ENCODE measurements at places on chromosomes 5 and 9.

- DNase-seq: peak; percentile 7
Measured at GRCh38 chr5:131720714-131721113, 76.1 kb downstream of the FNIP1 start.

GRCh38 chr5:15983392-15983791 lies 196.2 kb downstream of the MARCHF11 start:
- no peak for DNase-seq

DNA sequence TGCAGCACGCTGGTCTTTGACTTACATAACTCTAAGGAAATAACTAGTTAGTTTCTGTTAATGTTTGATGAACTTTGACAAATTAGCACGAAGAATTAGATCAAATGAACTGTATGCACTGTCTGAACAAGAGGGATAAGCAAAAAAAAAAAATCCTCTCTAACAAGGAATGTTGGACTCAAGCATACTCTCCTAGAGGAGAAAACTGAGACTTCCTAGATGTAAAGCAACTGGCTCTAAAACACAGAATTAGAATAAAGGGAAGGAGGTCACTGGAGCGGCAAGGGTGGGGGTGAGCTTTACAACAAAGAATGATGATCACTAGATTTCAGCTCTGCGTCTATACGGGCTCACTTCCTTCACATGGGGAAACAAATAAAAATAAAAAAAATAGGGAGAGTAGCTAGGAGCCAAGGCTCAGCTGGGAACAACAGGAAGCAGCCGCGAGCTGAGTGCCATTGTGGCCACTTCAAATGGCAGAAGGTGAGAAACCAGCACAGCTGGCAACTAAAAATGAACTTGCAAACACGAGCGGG lies 48.7 kb upstream of the CEMIP2 start:
- no peak for DNase-seq

- DNase-seq: no peak
Measured at GRCh38 chr5:69493396-69494133, 975 bp downstream of the OCLN start.

DNA sequence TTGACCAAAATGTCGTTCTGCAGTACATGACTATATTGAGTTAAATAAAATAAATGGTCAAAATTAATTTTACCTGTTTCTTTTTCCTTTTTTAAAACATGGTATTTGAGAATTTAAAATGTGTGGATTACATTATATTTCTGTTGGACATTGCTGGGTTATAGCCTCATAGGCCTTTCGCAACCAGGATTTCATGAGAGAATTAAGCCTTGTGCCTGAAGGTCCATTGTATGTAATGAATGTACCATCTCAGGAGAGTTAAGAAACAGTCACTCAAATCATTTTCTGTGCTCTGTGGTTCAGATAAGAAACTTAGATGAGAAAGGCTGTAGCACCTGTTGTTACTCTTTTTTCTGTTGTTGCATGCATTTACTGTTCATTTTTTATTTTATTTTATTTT lies 103.5 kb downstream of the ANGPTL2 start:
- peak; percentile 24 for DNase-seq

DNA sequence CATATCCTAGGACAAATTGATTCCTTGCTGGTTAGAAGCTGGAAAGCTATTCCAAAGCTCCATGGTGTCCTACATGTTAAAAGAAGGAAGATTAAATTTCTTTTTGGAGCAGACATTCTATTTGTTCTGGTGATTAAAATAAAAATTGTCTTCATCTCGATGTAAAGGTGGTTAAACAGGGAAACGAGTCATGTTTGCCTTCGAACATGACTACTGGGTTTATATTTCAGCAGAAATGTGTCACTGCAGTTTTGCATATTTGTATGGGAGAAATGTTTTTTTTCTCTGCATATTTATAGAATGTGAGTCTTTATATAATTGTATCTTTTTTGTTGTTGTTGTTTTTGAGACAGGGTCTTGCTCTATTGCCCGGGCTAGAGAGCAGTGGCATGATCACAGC lies 36.4 kb downstream of the ADAMTS12 start:
- no peak for DNase-seq

- no peak for DNase-seq
Measured at GRCh38 chr9:134650431-134651190, 9.0 kb downstream of the COL5A1 start.

- no peak for DNase-seq
Measured at GRCh38 chr9:18911714-18912342, 121.2 kb downstream of the SAXO1 start.

- DNase-seq: no peak
Measured at GRCh38 chr5:58452566-58453258, 7.2 kb downstream of the PLK2 start.

GRCh38 chr5:116885825-116886224 lies 311.2 kb upstream of the SEMA6A start:
- DNase-seq: no peak

GRCh38 chr5:38515646-38516045 lies 40.8 kb downstream of the LIFR start:
- DNase-seq: peak; percentile 29

GRCh38 chr9:8802242-8802641 lies 1002.7 kb upstream of the DMAC1 start:
- DNase-seq: no peak

- DNase-seq: peak; percentile 76
Measured at GRCh38 chr5:123036391-123037103, at the start of gene PPIC. TSS of gene PPIC (minus strand) at chr5:123036725. CDS start at chr5:123036625, 100 bp downstream.

- DNase-seq: no peak
Measured at GRCh38 chr9:77304543-77304942, 127.2 kb downstream of the VPS13A start.

- peak; percentile 19 for DNase-seq
Measured at GRCh38 chr5:169591636-169592035, 8.1 kb downstream of the SPDL1 start.

- no peak for DNase-seq
Measured at GRCh38 chr9:135818718-135819475, 88.4 kb downstream of the CAMSAP1 start.

DNA sequence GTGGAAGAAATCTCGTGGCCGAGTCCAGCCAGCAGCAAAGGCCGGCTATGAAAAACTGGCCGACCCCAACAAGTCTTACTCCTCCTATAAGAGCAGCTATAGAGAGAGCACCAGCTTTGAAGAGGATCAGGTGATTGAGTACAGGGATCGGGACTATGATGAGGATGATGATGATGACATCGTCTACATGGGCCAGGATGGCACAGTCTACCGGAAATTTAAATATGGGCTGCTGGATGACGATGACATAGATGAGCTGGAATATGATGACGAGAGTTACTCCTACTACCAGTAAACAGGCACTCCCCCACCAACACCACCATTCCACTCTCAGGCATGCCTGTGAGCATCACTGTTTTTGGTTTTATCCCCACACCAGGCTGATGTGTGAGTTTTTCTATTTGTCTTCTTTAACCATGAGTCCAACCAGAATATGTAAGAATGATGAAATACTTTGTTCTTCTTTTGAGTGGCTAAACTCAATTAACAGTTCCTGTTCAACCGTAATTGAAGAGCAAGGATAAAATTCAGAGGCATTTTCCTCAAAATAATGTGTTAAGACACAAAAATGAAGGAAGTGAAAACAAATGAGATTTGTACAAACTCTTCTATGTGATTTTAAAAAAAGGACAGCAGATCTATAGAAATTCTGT lies 35.5 kb downstream of the RFK start:
- DNase-seq: no peak

DNA sequence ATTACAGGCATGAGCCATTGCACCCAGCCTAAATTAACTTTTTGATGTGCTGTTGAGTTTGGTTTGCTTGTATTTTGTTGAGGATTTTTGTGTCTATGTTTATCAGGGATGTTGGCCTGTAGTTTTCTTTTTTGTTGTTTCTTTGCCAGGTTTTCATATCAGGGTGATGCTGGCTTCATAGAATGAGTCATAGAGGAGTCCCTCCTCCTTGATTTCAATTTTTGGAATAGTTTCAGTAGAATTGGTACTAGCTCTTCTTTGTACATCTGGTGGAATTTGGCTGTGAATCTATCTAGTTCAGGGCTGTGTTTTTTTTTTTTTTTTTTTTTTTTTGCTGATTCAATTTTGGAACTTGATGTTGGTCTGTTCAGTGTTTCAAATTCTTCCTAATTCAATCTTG lies 1164.3 kb upstream of the DMAC1 start:
- peak; percentile 25 for DNase-seq

GRCh38 chr9:33011831-33012230 lies 10.4 kb upstream of the APTX start:
- DNase-seq: no peak

GRCh38 chr9:114555696-114556095 lies 31.9 kb upstream of the ATP6V1G1 start:
- DNase-seq: no peak

- DNase-seq: peak; percentile 83
Measured at GRCh38 chr9:78692871-78693270, 395.9 kb downstream of the PSAT1 start.

GRCh38 chr5:172294831-172295230 lies 11.3 kb upstream of the UBTD2 start:
- DNase-seq: no peak

- DNase-seq: peak; percentile 34
Measured at GRCh38 chr9:105280691-105281090, 36.2 kb downstream of the SLC44A1 start.

GRCh38 chr5:34717426-34718327 lies 61.5 kb downstream of the RAI14 start:
- DNase-seq: peak; percentile 99

- DNase-seq: no peak
Measured at GRCh38 chr5:98825582-98826375, 52.3 kb downstream of the RGMB start.

- peak; percentile 56 for DNase-seq
Measured at GRCh38 chr9:91421971-91422757, 1.5 kb downstream of the NFIL3 start.

DNA sequence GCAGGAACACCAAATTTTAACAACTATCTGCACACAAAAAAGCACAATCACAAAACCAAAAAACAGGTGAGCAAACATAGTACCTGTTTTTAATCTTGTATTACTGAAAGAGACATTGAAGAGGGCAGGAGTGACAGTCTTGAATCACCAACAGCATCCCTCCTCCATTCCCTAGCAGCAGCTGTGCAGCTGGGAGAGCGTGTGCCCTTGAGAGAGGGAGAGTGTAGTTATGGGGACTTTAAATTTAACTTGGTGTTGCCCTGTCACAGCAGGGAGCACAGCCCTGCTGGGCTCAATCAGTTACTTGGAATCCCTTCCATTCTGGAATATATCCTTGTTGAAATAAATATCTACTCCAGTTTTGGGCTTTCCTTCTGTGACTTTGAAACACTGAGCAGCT lies 1938.7 kb upstream of the NUDT12 start:
- DNase-seq: no peak

- DNase-seq: no peak
Measured at GRCh38 chr5:76099756-76100155, 16.6 kb downstream of the SV2C start.

DNA sequence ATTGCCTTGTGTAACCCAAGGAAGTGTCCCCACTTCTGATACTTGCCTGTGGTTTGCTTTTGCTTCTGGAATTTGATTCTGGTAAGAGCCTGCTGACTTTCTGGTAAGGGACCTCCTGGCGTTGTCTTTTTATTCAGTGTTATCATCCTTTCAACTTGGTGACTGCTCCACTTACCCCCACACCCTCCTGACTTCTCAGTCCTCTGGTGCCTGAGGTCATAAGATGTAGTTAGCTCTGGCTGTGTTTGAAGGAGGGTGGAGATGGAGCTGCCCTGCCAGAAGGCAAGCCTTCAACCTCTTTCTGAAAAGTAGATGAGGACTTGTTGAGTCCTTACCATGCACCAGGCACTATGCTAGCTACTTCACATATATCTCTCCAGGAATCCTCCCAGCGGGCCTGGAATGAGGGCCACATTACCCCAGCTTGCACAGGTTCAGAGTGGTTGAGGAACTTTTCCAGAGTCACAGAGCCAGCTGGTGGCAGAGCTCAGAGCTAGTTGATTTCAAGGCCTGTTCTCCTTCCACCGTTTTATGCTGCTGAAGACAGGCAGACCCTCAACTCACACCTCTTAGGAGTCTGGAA lies 45.2 kb upstream of the PITX1 start:
- DNase-seq: no peak

DNA sequence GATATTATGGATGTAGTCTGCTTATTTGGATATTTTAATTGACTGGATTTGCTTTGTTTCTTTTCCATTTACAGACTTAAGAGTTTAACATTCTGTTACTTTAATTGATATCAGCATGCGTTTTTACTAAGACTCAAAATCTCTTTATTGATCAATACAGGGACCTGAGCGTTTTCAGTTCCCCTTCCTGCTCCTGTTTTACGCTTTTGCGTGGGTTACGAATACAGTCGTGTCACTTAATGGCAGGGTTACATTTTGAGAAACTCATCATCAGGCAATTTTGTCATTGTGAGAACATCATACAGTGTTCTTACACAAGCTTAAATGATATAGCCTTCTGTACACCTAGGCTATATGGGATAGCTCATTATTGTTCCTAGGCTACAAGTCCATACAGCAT lies 65.2 kb downstream of the PBX3 start:
- no peak for DNase-seq

DNA sequence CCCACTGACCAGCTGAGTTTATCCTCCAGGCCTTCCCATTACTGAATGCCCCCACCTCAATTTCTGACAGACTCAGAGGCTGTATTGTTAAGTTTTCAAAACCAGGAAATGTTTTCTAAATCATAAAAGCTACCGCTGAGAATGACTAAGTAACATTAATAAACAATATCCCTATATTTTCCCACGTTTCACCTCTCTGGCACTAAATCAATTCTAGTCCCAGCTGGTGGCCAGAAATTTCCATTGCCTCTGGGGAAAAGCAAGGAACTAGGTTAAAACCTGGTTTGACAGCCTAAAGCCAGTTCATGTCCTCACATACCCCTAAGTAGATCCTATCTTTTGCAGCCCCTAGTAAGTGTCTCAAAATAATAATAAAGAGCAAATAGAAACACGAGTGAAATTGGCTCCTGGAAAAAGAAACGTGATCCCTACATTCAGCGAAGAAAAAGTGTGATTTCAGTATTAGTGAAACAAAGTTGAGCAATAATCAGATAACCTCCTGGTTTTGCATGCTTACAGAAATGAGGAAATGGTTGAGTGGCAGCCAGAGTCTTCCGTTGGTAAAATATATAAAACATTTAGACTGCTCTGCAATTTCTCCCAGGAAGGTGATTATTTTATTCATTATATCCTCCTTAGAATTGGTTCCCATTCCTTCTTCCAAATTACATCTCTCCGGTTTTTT lies 110.9 kb downstream of the ESM1 start:
- DNase-seq: no peak

GRCh38 chr5:124906339-124907097 lies 160.1 kb upstream of the ZNF608 start:
- peak; percentile 91 for DNase-seq

DNA sequence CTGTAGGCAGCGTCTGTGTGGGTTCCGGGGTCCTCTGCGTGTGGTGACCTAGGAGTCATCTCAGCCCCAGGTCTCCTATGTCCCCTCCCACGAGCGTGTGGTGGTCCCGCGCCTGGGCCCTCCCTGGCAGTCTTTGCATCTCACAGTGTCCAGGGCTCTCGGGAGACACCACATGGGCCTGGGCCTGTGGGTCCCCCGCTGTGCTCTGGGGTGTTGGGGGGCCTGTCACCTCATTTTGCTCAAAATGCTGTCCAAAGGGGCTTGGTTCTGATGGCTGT lies 27.1 kb downstream of the CEP72 start:
- DNase-seq: no peak

- DNase-seq: no peak
Measured at GRCh38 chr9:79257790-79258351, 313.9 kb upstream of the TLE4 start.
